ENCODE measurements at places on chromosomes 5 and 9.
A peak's percentile ranks its signal among the peaks of the same experiment; 100 is the strongest.

- ATAC-seq, result no peak
Observed at GRCh38 chr9:33453286-33453860, 6.0 kb upstream of the AQP3 start.

GRCh38 chr5:180207593-180207992, 1.4 kb downstream of the RASGEF1C start:
- ATAC-seq, result no peak

GRCh38 chr5:147436596-147436995, 73.3 kb downstream of the DPYSL3 start:
- no peak for ATAC-seq

DNA sequence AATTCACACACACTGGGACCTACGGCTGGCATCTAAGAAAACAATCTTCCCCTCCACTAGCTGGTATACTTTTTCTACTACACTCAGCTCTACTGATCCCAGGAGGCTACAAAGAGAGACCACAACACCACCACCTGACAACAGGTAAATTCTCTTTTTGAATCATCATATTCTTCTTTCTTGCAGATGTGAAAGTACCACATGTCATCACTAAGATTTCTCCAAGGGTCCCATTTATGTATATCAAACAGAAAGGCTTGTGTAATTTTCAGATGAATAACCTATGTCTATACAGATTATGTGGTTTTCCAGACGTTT, 25.1 kb downstream of the PUM3 start:
- ATAC-seq, result no peak

DNA sequence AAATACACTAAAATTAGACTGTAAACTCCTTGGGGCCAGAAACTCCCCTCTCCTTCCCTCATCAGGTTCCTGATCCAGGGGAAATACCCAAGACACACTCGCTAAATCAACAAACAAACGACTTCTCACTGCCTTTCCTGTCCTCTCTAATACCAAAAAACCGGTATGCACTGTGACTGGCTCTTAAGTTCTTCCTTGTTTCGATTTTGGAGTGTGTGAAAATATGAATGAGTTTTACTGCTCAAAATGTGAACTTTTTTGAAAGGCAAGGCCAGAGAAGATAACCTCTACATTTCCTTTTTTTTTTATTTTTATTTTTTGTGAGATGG, 81.1 kb upstream of the EPB41L4B start:
- ATAC-seq, result no peak

- no peak for ATAC-seq
Observed at GRCh38 chr5:123505633-123506032, 6.3 kb upstream of the CSNK1G3 start.

GRCh38 chr5:80754900-80755299, 100.1 kb upstream of the DHFR start:
- ATAC-seq, result peak; percentile 92

- no peak for ATAC-seq
Observed at GRCh38 chr9:22528485-22528884, 81.9 kb downstream of the DMRTA1 start.

DNA sequence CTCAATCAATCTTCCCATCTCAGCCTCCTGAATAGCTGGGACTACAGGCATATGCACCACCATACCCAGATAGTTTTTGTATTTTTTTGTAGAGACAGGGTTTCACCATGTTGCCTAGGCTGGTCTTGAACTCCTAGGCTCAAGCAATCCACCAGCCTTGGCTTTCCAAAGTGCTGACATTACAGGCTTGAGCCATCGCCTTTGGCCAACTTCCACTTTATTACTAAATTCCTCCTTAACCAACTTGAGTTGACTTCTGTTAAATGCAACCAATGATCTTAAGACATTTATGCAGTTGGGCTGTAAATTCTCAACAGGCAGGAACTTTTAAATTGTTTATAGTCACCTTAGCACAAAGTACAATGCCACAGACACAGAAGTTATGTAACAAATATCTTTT, 2.8 kb downstream of the LARS1 start:
- ATAC-seq, result no peak

DNA sequence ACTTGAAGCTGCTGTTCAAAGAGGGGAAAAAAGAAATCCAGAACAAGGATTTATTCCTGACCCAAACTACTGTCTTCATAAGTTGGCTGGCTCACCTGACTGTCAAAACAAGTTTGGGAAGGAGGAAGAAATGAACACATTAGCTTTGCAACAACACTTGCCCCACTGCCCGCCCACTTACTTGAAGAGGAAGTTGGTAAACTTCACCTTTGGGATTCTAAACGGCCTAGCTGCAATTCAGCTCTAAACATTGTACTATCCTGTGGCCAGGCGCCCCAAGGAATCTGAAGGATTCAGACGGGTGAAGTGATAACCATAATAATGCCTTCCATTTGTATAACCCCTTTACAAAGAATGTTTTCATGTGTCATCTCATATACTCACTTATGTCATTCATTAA, 199.4 kb downstream of the ARRDC3 start:
- ATAC-seq, result no peak

DNA sequence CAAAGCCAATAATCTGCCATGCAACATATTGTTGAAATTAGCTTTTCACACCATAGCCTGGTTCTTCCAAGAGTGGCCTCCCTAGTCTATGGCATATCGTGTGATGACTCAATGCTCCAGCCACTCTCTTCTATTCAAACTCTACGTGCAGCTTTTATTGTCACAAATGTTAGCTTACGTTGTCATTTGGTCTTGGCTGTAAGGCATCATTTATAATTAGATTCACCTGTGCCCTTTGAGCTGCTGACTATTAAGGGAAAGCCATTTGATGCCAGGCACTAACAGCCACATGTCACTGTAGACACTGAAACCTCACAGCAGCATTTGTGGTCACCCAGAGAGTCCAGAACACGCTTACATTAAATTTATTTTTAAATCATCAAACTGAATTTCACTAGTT, 66.8 kb downstream of the APBA1 start:
- no peak for ATAC-seq

DNA sequence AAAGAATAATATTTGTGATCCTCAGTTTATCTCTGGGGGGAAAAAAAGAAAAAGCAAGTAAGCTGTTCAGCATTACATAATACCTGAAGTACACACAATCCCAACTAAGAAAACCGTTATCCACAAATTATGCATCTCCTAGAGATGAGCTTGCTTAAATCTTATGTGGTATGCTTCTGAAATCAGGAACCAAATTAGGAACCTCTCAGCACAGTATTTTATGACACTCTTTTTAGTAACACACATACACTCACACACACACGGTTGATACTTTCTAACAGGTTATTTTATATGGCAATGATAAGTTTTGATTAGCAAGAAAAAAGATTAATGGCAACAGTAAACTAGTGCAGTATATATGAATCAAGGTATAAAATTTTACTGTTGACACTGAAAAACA, 1.2 kb upstream of the ZNF510 start:
- ATAC-seq, result no peak

DNA sequence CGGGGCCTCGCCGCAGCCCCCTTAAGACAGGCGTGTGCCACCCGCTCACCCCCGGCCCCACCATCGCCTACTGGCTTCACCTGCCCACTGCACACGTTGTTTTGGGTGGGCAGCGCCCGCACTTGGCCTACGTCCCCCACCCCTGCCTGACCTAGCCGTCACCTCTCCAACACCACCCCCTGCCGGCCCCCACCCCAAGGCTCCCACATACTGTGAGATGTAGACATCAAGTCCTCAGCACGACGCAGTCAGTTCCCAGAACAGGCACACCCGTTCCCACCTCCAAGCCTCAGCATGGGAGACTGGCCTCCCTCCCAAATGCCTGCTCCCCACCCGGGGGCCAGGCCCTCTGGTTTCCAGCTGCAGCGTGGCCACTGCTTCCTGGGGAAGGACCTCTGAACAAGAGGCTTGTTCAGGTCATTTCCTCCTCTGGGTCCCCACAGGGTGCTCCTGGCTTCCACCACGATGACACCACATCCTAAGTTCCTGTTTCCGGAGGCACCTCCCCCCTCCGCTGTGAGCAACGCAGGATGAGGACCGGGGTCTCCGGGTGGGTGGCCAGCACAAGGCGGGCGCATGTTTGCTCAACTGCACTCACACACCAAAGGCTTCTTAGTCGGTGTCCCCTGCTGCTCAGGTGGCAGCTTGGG, 11.3 kb downstream of the DBN1 start:
- ATAC-seq, result no peak

GRCh38 chr9:23492126-23493002, 333.7 kb downstream of the ELAVL2 start:
- no peak for ATAC-seq

- no peak for ATAC-seq
Observed at GRCh38 chr9:93100276-93100636, 4.2 kb downstream of the CARD19 start.

DNA sequence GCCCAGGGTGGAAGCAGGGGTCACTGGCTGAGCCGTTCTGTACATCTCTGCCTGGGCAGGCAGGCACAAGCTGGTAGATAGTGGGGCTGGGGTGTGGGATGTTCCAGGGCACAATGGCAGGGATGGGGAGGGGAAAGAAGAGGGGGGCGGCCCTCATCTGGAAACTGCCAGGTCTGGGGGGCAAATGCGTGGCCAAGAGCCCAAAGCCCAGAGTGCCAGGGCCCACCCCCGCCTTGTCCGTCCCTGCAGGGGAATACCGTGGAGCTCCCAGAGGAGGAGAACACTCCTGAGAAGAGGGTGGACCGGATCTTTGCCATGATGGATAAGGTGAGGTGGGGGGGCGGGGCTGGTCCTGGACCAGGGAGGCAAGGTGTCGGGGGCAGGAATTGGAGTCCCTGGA, 42.7 kb upstream of the HMCN2 start:
- ATAC-seq, result no peak

GRCh38 chr9:111838439-111838838, 43.7 kb upstream of the SHOC1 start:
- ATAC-seq, result no peak

DNA sequence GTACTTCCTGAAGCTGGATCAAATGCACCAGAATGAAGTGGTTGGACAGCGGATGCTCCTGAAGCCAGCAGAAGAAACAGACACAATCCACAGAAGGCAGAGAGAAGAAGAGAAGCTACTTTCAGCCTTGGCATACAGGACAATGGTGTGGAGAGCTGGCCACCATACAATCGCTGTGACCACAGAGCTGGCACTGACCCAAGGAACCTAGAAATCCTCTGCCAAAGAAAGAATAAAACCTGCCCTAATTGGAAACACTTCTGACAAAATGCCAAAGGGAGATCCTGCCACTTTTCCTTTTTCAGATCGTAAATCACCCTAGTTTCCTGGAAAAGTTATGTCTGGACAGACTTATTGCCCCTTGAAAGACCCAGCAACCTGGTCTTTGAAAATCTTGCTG, 77.8 kb downstream of the BAAT start:
- ATAC-seq, result no peak

GRCh38 chr9:121945281-121945680, 147.8 kb downstream of the TTLL11 start:
- ATAC-seq, result no peak

DNA sequence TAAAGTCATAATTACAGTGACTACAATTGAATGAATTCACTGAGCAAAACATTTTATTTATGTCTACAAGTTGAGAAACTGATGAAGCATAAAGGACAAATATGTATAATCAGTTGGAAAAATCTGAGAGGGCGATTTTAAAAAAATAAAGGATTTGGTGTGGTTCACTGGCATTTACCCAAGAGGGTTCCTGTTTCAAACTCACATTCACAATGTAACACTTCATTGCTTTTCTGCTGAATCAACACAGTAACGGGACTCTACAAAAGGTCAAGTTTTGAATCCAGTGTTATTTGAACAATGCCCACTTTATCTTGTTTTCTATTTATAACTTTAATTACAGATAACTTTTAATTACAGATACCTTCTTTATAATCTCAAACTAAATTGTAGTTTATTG, 138.6 kb downstream of the NUDT12 start:
- no peak for ATAC-seq

DNA sequence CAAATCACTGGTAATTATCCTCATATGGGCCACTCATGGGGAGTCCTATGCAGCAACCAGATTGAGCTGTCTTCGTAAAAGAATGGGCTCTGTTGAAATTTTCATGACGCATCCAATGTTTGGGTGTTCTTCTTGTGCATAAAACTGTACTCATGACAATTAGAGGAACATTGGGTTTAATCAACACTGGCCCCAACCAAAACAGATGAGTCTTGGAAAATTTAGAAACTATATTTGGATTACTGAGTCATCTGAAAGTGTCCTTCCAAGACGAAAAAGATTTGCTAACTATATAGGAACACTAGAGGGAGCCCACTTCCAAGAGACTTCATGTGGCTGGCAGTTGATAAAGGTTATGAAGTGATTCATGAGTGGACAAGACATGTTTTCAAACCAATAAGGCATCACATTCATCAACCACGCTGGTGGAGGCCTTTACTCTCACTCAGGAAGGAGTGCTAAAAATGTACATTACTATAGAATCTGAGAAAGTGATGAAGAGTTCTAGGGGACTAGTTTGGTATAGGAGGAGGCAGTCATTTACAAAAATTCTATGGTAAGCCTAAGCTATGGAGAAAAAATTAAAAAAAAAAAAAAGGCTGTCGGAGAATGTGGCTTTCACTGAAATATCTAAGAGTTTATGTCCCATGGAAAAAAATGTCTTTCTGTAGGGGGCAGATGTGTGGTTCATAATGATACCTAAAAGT, 313.5 kb downstream of the PRDM9 start:
- no peak for ATAC-seq

DNA sequence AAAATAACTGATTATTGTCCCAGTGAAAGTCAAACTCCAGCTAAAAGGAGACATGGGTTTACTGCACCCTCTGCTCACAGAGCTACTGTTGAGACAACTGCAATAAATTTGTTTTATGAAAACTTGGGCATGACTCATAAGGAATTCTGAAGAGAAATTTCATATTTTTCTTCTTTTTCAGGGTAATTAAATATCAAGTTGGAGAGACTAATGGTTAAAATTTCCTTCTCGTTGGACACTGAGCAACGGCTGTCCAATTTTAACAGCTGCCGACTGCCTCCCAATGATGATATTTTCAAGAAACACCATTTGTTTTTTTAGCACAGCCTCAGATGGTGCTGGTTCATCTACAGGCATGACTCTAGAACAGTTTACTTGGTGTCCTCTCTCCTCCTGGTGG, 259.2 kb upstream of the RGMB start:
- no peak for ATAC-seq

DNA sequence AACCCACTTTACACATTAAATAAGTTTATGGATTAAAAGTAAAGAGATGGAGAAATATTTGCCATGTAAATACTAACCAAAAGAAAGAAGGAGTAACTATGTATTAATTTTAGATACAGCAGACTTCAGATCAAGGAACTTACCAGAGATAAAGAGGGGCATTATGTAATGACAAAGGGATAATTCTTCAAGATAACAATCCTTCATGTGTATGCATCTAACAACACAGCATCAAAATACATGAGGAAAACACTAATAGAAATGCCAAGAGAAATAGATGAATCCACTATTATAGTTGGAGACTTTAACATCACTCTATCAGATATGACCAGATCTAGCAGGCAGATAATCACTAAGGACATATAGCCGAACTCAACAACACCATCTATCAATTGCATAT, 149.8 kb upstream of the ANKRD55 start:
- ATAC-seq, result no peak

DNA sequence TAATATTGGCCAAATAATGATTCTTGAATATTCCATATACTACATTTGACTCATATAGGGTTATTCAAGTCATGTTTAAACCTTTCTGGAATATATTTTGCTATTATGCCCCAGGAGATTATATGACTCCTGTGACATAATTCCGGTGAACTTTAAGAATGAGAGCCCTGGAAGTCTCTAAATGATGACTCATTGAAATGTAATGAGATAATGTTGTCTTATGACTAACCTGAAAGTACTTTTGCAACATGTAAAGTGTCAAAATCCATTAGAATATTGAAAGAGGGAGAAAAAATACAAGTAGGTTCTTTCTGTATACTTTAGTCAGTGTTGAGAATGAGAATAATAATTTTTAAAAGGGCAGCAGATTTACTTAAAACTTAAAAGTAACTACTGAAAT, 830.4 kb downstream of the MAT2B start:
- no peak for ATAC-seq

All from stimulated activated memory B cell treated with anti-CD40 and anti-IgM and Interleukin-4, amounts not matched to agents 10 μg/mL and 1 μg/mL and 100 μg/mL, for 72 hours (primary cell).